ENCODE measurements at places on chromosomes 16 and 17.

- DNase-seq: no peak
Measured at GRCh38 chr16:75116911-75117245, 298 bp upstream of the LDHD start.

GRCh38 chr16:21263640-21264570 is 14.2 kb downstream of the CRYM start:
- DNase-seq: no peak

DNA sequence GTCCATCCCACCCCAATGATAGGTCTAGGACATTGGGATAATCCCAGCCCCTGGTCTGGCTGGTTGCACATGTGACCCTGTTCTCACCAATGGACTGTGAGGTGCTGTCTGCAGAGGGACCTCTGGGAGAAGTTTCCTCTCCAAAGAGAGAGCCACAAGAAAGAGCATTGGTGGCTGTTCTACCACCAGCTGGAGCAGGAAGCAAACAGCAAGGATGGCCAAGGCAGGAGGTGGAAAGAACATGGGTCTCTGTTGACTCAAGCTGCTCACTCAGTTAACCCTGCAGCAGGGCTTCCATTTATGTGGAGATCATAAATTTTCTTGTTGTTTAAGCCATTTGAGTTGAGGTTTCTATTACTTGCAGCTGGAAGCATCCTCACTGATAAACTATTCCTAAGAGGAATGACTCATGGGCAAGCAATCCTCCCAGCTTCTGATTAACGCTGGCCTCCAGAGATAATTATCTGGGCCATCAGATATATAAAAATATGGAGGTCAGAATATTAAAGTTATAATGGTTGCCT is 52.6 kb downstream of the CYB5B start:
- DNase-seq: no peak

- peak; percentile 91 for DNase-seq
Measured at GRCh38 chr17:8158267-8159031, 4.3 kb downstream of the VAMP2 start.

DNA sequence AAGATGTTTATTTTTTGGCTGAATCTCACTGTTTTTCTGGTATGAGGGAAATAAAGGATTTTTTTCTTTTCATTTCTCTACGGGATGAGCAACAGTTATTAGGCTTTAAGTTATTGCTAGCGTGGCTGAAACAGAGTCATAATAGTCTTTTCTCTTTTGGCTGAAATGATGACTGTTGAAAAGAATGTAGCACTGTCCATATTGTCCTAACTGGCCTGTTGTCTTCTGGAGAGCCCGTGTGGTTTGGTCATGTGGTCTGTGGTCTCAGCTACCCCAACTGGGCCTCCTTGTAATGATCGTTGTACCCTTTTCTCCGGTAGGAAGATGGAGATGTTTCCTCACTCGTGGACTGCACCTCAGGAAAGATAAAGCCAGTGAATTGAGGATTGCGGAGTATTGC is 36.6 kb downstream of the EPN2 start:
- no peak for DNase-seq

Measured in CD4-positive, alpha-beta T cell treated with Interleukin-2 at 100 ng/mL for 4 hours (primary cell).